ENCODE measurements at places on chromosomes 6 and 20. TPM values are rescaled to one million over a fixed set of nuclear protein-coding genes. Genes with fewer than 3 reads are reported as not detected.

Gene WRNIP1
- total RNA-seq = 114 TPM

Gene BACH2
- 7.0 TPM for total RNA-seq

Gene MUCL3
- not detected for total RNA-seq

DNA sequence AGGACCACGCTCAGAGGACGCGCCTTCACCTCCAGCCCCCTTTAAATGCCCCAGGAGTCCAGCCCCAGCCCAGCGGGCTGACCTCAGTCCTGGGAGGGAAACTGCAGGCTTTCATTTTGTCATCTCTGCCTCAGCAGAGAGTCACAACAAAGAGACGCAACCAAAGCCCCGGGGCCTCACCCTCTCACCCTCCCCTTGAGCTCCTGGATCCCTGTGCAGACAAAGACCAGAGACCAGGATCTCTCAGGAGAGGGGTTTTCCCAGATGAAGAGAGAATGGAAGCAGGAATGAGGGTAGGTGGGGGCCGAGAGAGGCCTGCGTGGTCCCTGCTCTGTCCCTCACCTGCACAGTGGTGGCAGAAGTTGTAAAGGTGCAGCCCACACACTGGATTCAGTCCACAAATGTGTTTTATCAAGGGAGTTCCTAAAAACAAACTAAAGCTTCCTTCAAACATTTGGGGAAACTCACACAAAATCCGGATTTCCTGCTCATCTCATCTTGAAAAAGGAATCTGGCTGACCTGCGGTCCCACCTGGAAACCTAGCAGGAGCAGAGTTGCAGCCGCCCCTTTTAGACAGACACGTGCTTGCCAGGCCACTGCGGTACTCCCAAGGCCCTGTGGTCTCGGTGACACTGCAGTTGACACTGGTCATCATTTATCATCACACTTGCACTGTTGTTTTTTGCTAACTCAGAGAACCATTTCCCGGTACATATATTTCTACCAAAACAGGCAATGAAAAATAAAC lies 27.1 kb downstream of the PTGIS start:
- DNase-seq = no peak

DNA sequence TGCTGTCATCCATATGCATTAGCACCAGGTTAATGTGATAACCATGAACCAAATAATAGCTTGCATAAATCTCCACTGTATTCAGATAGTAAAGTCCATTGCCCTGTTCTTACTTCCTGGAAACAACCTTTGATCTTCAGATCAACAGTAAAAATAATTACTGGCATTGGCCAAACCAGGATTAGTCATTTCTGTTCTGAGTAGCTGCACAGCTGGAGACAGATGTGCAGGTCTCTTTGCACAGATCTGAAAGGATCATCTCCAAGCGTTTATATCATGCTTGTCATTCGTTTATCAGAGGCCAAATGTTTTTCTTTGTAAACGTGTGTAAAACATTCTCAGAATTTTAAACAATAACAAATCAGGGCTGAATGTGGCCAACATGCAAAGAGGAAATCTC lies 134.4 kb upstream of the HMGCLL1 start:
- no peak for DNase-seq

DNA sequence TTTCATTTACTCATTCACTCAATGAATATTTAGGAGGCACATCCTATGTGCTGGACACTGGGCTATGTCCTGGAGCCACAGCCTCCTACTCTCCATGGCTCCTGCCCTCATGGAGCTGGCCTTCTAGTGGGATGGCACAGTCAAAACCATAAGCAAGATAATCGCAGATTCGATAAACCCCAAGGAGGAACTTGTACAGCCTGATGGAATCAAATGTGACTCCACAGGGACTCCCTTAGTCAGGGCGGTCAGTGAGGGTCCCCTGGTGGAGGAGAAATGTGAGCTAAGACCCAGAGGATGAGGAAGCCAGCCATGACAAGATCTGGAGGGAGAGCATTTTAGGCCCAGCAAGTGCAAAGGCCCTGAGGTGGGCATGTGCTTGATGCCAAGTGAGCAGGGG lies 211.9 kb downstream of the PREX1 start:
- DNase-seq = no peak

DNA sequence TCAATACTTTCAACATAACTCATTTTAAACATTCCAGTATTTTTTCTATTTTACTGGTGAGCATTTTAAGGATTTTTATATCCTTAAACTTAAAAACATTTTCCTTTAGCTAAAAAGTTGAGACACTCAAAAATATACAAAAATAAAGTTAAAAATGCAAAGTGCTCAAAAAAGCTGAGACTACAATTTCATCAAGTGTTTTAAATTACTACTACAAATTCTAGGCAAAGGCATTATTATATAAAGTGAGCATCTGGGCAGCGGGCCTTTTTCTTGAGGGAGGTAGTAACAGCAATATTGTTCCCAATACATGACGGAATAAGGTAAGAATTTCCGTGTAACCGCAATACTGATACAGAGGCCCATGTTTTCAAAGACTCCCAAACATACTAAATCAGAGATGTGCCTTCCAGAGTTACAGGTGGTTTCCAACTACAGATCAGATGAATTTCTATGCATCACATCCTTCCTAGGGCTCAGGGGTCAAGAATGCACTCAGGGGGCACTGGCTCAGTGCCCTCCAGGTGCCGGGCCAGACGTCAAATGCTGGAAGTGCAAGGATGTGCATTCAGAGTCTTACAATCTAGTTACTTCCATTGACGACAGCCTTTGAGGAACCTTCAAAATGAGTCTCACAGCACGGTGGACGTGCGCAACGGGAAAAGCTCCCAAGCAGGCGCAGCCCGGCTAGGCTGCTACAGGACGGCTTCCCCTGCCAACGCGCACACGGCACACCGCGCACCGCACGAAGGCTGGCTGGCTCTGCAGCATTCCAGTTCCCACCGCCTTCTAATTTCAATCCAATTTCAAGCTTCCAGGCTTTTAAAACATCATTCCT lies 1.7 kb downstream of the PHF10 start:
- DNase-seq = peak; percentile 71

- no peak for DNase-seq
Measured at GRCh38 chr20:16390991-16391390, 182.3 kb downstream of the KIF16B start.
